Motor neuron (in vitro differentiated cells): ENCODE measurements at places on chromosomes 1 and 21. TPM values are rescaled to one million over a fixed set of nuclear protein-coding genes. Genes with fewer than 3 reads are reported as not detected.

DNA sequence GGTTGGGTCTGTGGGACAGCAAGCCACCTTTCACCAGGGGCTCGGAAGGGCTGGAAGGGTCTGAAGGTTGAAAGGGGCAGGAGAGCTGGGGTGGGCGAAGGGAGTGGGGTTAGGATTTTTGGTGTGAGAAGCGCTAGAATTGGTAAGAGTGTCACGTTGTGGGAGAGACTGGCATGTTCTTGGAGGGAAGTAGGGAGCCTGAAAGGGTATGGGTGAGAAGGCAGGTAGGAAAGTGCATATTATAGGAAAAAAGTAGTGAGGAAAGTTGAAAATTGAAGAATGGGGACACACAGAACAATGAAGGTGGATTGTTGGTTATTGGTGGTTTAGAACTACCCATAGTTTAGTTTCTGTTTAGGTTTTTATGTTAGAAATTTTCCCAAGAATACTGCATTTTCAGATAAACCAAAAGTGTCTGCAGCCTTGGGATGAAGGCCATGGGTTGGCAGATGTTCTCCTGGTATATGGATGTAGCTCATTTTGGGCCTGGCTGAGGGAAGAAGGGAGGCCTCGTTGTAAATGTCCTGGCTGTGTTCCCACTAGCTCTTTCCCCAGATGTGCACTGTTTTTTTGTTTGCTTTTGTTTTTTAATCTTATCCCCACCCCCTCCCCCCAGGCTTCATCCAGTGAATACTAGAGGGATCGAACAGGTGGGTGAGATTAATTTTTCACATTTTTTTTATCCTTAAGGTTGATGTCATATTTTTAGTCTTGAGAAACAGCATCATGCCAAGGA lies 1.2 kb downstream of the LRRC42 start:
- ATAC-seq, result no peak

- ATAC-seq, result no peak
Measured at GRCh38 chr1:14704846-14705245, 106.4 kb downstream of the KAZN start.

- ATAC-seq, result no peak
Measured at GRCh38 chr1:207414606-207415108, 39.5 kb upstream of the CR2 start.

- no peak for ATAC-seq
Measured at GRCh38 chr1:221488550-221488949, 253.3 kb downstream of the DUSP10 start.

GRCh38 chr1:151787689-151788088 lies 2.6 kb downstream of the TDRKH start:
- ATAC-seq, result no peak

- ATAC-seq, result no peak
Measured at GRCh38 chr1:213714645-213715044, 273.1 kb upstream of the PROX1 start.

GRCh38 chr1:23742670-23743286 lies 493 bp upstream of the ELOA start:
- no peak for ATAC-seq

DNA sequence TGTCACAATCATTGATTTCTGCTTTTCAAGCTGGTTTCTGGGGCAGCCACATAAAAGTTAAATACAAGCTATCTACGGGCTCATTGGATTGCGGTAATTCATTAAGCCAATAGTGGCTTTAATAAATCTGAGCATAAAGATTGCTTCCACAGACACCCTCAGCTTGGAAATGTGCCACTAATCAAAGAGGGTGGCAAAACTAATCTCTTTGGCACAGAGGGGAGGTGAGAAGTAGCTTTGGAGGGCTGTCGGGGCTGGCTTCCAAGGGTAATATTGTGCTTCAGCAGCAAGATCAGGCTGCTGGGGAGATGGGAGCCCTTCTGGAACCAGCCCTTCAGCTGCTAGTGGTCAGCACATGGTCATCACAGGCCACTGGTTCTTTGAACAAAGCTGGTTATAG lies 21.2 kb upstream of the KAZN start:
- ATAC-seq, result no peak

GRCh38 chr1:14786109-14786675 lies 187.7 kb downstream of the KAZN start:
- no peak for ATAC-seq

DNA sequence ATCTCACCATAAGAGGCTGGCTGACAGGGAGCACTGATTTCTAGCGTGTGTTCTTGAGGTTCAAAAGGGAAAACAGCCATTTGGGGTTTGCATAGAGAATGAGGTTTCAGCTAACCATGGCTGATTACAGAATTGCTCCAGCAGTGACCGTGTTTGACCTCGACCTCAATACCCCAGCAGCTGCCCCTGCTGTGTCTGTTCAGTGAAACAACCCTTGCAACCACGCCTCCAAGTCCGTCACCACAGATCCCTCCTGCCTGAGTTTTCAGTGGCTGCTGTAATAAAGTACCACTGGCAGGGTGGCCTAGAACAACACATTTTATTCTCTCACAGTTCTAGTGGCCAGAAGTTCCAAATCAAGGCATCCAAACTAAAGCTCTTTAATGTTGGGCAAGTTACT lies 147.7 kb downstream of the HUNK start:
- no peak for ATAC-seq

GRCh38 chr1:162003830-162004215 lies 19.8 kb downstream of the OLFML2B start:
- ATAC-seq, result no peak

The AIRE gene
- total RNA-seq, result 0.09 and 0.21 TPM in 2 replicates
